ENCODE measurements at places on chromosomes 12 and 14. TPM values are rescaled to one million over a fixed set of nuclear protein-coding genes. Genes with fewer than 3 reads are reported as not detected.

Gene HSPB8
- 5.6 TPM for total RNA-seq

Gene IGF1
- not detected for total RNA-seq

Gene B3GNT4
- total RNA-seq: 0.59 TPM

Gene GALNT8
- total RNA-seq: 0.15 TPM

Gene CLEC9A
- total RNA-seq: not detected

Gene RPGRIP1
- total RNA-seq: not detected

Gene PTPRO
- total RNA-seq: 0.15 TPM

Gene KRT2
- not detected for total RNA-seq

Gene KRT79
- total RNA-seq: not detected
